LHCN-M2 (cell line): ENCODE measurements at places on chromosomes 7 and 10. TPM values are rescaled to one million over a fixed set of nuclear protein-coding genes. Genes with fewer than 3 reads are reported as not detected.

The AKR1D1 gene
- not detected in 2 replicates for total RNA-seq

DNA sequence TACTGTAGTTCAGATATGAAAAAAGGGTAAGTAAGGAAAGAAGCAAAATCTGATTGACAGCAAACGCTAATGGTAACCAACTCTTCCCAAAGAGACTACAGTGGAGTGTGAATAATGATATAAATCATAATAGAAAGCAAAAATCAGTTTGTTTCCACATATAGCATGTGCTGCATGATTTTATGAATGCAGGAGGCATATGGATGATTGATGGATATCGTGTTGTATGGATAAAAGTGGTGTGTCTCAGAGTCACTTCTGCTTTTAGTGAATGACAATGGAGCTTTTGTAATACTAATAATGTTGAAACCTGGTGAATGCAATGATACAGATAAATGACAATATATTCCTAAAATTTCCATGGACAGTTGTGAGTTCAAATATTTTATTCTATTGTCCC lies 36.6 kb upstream of the PALS2 start:
- DNase-seq = no peak

The PTPN20 gene
- total RNA-seq = not detected in 2 replicates

DNA sequence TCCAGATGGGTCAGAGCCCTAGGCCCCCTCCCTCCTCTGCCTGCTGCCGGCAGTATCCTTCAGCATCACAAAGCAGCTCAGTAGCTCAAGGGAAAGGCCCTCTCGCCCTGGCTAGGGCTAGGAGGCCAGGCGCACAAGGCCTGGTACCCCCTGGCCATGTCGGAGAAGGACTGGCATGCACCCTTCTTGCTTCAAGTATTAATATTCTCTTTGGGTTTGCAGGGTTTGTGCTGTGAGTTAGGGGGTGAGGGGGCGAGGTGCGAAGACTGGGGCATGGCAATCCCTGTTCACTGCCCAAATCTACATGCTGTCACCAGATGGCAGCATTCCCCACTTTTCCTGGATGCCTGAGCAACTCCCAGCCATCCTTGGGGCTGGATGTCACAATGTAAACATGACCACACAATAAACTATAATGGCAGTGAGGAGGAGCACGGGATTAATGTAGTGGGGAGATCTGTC lies 105.2 kb downstream of the NEURL1 start:
- peak; percentile 66 for DNase-seq

DNA sequence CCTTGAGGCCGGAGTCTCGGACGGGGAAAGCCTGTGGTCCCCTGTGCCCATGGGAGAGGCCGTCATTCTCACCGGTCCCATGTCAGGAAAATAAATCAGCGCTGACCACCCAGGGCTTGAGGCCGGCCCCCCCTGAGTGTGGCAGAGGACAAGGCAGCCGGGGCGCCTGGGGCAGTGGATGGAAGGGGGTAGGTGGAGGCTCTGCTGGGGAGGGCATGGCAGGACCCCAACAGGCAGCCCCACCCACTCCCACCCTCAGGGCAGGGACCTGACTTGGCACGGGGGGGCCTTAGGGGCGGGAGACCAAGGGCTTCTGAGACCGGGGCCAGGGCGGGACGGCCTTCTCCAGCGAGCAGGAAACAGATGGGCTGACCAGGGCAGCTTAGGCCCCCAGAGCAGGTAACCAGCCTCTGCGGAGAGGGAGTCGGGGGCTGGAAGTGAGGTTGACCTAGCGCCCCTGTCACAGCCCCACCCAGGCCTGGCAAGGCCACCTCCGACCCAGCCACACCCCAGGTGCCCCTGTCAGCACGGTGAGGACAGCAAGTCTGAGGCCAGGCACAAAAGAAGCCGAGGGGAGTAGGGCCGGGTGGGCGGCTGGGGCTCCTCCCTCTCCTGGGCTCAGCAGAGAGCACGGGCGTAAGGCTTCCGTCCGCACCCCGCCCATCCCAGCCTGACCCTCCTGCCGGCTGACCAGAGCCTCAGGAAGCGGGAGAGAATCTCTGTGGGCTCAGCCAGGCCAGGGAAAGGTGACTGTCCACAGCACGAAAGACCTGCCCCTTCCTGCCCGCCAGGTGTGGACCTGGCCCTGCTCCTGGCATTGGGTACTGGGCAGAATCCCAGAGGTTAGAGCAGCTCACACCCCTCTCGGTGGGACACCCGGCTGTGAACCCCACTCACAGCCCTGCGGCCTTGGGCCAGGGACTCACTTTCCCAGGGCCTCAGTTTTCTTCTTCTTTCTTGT lies 87.4 kb downstream of the FOXL3 start:
- no peak for DNase-seq

GRCh38 chr10:97274828-97275227 lies 17.6 kb downstream of the ARHGAP19 start:
- peak; percentile 17 for DNase-seq

- DNase-seq = no peak
Observed at GRCh38 chr7:139104091-139104450, 5.4 kb downstream of the ZC3HAV1 start.

DNA sequence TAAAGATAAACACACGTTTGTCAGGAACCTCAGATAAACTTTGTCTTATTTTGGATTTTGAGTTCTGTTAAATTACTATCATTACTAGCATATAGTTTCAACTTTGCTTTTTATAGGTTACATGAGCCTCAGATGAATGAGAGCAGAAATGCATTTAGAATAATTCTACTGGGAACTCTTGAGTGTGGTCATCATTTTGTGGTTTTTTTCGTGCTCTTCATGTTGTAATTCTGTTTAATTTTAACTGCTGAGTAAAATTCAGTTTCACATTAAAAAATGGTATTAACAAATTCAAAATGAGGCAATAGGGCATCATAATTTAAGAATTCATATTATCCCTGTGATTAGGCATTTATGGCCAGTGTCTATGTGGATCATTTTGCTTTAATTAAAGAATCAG lies 72.9 kb downstream of the GNAI1 start:
- DNase-seq = peak; percentile 57

The UCMA gene
- not detected in 2 replicates for total RNA-seq

DNA sequence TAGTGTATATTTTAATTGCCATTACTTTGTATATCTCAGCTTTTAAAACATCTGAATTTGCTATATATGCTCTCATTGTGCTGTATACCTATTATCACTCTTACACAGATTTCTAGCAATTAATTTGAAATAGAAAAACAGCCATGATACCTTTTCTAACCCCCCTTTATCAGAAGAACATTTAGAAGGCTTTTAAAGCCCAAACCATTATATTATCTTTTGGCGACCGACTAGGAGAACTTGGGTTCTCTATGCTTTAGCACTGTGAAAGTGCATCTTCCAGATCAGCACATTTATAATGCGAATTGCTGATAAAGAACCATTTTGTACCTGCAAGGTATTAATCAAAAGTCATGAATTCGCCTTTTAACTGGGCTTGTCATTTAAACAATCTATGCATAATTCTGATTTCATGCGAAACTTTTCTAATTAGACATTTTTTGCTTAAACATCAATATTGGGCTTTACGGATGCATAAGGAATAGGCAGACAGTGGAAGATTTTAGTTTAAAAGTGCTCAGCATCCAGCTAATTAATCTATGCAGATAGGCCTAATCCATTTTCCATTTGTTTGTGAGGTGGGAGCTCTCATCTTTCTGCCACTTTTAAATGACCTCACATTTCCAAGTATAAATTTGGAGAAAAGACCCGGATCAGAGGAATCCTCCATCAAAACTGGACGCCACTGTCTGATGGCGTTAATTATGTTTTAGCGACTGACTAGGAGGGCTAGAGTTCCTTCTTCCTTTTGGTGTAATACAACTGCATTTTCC lies 1.2 kb upstream of the MLLT10 start:
- DNase-seq = peak; percentile 9

GRCh38 chr10:120988751-120989150 lies 137.6 kb downstream of the WDR11 start:
- no peak for DNase-seq

DNA sequence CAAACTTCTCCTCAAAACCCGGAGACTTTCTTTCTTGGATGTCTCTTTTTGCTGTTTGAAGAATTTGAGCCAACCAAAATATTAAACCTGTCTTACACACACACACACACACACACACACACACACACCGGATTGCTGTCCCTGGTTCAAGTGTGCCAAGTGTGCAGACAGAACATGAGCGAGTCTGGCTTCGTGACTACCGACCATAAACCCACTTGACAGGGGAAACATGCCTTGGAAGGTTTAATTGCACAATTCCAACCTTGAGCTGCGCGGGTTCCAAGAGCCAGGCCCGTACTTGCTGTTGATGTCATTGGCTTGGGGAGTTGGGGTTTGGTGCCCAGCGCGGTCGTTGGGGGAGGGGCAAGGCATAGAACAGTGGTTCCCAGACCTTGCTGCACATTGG lies 1.7 kb downstream of the EGFR start:
- DNase-seq = peak; percentile 41

- DNase-seq = no peak
Observed at GRCh38 chr7:114678116-114678515, 243.8 kb upstream of the MDFIC start.

DNA sequence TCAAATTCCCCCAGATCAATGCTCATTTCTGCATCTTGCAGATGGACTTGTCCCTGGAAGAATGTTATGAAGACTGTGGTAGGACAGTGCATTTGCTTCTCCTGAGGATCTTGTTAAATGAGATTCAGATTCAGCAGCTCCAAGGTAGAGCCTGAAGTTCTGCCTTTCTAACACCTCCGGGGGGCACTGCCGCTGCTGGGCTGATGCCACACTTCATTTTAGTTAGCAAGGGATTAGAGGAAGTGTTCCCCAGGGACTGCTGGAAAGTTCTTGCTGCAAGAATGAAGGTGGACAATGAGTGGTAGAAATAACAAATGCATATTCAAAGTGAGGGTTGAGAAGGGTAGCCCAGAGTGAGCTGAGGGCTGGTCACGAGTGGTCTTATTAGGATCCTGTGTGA lies 434.3 kb upstream of the AKR1E2 start:
- DNase-seq = no peak

DNA sequence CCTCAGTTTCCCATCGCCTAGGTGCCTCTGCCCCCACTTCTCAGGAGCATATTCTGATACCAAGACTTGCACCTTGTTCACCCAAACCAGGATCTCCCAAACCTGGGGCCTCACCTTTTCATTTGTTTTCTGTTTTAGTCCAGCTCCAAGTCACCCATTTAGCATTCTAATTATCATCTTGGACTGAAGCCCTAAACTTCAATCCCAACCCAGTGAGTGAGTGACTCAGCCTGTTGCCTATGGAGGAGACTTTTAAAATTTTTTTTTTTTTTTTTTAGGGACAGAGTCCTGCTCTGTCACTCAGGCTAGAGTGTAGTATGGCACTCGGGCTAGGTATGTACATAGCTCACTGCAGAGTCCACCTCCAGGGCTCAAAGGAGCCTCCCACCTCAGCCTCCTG lies 378.9 kb upstream of the AUTS2 start:
- no peak for DNase-seq

GRCh38 chr7:192701-193480 lies 520 bp downstream of the FAM20C start:
- peak; percentile 21 for DNase-seq

- DNase-seq = no peak
Observed at GRCh38 chr10:178723-179122, 43.5 kb downstream of the ZMYND11 start.

DNA sequence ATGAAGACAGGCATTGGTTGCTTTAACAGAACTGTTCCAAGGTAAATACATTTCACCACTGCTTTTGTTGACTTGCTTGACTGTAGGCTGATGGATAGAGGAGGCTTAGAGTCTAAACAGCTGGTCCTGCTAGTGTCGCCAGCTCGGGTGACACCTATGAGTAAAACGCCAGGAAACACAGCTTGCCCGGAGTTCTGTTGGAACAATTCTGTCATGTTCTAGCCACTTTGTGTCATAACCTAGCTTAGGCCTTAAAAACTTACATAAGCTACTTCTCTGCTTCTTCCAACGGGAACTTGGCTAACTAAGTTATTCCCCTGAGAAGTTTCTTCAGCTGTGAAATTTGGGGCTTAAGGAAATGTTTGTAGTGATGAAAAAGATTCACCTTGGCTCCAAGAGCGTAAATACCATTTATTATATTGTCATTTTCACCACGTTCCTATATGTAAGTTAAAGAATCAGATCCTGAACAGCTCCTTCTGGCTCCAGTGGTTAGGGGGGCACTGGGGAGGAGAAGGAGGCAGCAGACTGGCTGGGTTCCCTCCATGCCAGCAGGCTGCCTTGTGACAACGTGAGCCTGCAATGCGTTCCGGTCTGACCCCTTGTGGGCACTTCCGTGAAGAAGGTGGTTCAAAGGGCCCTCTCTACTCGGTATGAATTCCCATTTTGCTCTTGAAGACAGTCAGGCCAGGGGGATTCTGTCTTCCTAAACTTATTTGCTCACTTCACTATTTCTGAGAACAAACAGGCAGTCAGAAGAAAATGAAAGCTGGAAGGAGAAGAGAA lies 253.2 kb downstream of the BMPER start:
- peak; percentile 72 for DNase-seq

The SRGN gene
- 409 and 438 TPM in 2 replicates for total RNA-seq

The MALSU1 gene
- total RNA-seq = 72.8 and 76.8 TPM in 2 replicates

The CCZ1B gene
- total RNA-seq = 19.7 and 21.1 TPM in 2 replicates

The NACAD gene
- total RNA-seq = 2.6 and 2.9 TPM in 2 replicates

- DNase-seq = no peak
Observed at GRCh38 chr10:89644691-89644966, 413 bp downstream of the PANK1 start.

- no peak for DNase-seq
Observed at GRCh38 chr10:102392306-102392705, 3.2 kb upstream of the NFKB2 start.

DNA sequence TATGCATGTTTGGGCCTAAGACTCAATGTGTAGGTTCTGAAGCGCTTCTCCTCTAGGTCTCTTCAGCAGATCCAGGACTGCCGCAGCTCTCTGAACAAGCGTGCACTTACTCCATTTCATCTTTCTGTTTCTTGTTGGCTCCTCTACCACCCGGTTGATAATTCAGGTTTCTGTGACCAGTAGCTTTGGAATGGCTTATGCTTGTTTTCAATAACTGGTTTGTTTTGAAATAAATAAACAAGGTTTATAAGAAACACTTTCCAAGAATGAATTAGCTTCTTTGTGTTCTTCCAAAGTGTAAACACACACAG lies 1.5 kb downstream of the MDFIC start:
- DNase-seq = no peak

- peak; percentile 82 for DNase-seq
Observed at GRCh38 chr10:91642831-91643692, 10.2 kb upstream of the PPP1R3C start.

DNA sequence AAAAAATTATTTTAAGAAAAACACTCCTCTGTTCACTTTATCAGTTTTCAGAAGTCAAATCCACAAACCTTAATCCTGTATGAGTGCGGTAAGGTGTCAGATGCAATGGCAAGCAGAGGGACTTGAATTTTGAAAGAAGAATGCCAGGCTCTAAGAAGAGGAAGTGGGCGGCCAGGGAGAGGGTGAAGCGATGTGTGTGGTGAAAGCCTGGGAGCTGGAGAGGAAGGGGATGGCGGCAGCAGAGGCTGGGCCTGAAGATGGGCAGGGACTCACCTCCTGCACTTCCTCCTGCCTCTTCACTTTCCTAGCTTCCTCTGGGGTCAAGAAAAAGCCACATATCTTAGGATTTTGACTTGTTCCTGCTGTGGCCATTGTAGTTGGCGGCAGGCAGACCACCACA lies 609.6 kb downstream of the PARD3 start:
- DNase-seq = no peak

GRCh38 chr7:32216759-32217158 lies 146.6 kb upstream of the PDE1C start:
- DNase-seq = no peak

The VGF gene
- total RNA-seq = 0.45 and 0.69 TPM in 2 replicates

The CDNF gene
- 0.96 and 1.1 TPM in 2 replicates for total RNA-seq
